ENCODE measurements at places on chromosomes 5 and 9. TPM values are rescaled to one million over a fixed set of nuclear protein-coding genes. Genes with fewer than 3 reads are reported as not detected.

The PMPCA gene
- polyA plus RNA-seq = 43.7 TPM

The SLC6A7 gene
- polyA plus RNA-seq = 0.01 TPM

The DDX4 gene
- not detected for polyA plus RNA-seq

The SHISAL2B gene
- polyA plus RNA-seq = not detected

The SLC27A4 gene
- polyA plus RNA-seq = 23.1 TPM

The RNF180 gene
- 5.6 TPM for polyA plus RNA-seq

The COL27A1 gene
- 8.1 TPM for polyA plus RNA-seq

The PLEKHG4B gene
- 0.01 TPM for polyA plus RNA-seq

The DNAJA1 gene
- polyA plus RNA-seq = 84.0 TPM

The GFI1B gene
- 0.04 TPM for polyA plus RNA-seq

The COL5A1 gene
- polyA plus RNA-seq = 68.5 TPM

The CNTFR gene
- polyA plus RNA-seq = 11.5 TPM

DNA sequence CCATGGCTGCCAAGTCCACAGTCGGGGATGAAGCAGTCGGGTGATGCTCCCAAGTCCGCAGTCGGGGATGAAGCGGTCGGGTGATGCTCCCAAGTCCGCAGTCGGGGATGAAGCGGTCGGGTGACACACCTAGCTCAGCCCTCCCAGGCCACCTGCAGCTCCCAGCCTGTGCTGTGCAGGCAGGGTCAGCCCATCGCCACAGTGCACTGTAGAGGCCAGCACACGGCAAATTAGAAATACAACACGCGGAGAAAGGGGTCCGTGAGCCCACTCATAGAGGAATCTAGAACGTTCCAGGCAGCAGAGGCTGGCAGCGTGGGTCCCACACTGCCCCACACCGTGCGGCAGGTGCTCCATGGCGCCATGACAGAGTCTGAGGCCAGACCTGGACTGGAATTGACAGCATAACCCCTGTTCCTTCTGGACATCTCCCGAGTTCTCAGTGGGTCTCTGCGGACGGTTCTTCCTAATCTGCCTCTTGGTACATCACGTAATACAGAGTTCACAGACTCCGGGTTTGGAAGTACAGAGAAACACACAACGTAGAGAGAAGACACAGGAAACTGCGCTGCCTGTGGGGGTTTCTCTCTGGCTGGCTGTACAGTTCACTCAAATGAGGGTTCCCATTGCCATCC is 7.7 kb upstream of the EXOC3 start:
- DNase-seq = no peak

GRCh38 chr5:161051920-161052500 is 200.0 kb upstream of the ATP10B start:
- DNase-seq = no peak

GRCh38 chr5:62931153-62931950 is 352.7 kb downstream of the LRRC70 start:
- DNase-seq = no peak

DNA sequence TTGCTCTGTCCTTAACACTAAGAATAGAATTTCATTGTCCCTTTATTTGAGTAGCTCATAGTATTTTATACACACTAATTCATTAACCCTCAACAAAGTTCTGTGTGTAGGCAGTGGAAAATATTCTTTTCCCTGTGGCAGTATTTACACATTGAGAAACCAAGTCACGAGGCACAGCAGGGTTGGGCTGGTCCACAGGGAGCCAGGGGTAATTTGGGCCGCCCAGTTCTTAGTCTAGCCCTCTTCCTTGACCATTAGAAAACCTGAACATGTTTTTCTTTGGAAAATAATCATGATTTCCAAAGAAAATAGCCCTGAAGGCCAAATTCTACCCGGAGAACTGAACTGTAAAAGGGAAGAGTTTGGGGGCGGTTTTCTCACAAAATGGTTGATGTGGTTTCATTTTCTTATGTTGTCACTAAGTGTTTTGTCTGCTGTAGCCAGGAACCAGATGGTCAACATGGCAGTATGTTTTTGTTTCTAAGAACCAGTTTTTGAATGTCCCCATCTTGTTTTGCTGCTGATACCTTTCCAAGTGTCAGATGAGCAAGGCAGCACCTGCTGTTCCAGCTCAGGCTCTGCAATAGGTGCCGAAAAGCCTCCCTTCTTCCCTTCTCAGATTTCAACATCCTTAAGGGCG is 29.6 kb downstream of the ARHGEF28 start:
- DNase-seq = no peak

GRCh38 chr5:39520232-39520572 is 95.4 kb upstream of the DAB2 start:
- DNase-seq = no peak

DNA sequence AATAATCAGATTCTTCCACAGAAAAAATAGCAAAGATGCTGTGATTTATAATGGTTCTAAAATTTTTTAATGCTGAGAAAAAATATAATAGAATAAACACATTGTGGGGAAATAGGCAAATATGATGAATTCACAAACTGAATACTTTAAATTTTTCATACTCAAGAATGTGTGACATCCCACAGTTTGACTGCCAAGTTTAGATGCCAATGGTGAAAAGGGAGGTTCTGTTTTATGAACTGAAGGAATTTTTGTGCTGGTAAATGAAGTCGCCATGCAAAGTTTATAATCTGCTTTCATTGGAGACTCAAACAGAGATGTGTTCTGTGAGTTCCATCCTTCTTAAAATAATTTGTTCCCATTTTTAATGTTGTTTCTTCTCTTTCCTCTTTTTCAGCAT is 367.5 kb upstream of the ADAMTS16 start:
- no peak for DNase-seq

GRCh38 chr5:171624396-171624795 is 161.2 kb upstream of the SMIM23 start:
- DNase-seq = no peak

DNA sequence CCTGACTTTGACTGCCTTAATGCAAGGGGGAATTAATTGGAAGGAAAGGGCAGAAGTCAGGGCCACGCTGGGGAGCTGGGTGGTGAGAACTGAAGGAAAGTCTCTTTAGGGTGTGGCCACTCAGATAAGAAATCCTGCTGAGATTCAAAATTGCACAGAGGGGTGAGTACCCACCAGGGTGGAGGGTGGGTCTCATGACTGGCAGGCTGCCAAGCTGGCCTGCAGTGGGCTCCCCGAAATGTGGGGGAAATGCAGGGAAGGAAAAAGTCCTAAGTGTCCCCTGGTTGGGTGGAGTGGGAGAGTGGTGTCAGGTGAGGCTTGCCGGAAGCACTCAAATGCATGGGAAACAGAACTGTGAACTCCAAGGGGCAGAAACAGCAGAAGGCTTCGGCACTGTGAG is 24.1 kb downstream of the TSPAN17 start:
- no peak for DNase-seq

DNA sequence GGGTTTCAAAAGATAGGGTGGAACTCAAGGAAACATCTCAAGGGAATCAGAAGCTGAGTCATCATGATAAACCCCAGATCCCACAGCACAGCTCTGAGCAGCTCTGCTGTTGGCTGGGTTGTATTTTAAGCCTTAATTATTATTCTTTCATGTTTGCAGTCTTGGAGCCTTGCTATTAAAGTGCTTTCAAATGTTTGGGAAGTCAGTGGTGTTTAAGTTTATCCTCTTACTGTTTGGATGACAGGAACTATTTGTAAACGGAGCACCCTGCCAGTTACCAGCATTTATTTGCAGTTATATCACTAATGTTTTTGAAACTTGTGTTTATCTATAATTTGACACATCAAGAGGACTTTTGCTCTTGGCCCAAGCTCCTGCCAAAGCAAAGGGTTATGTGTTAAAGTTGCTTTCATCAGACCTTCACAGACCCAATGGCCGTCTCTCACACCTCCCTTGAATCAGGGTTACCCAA is 141.1 kb upstream of the SPDL1 start:
- no peak for DNase-seq

- no peak for DNase-seq
These were observed 382 bp upstream of the FGF1 start for GRCh38 chr5:142686210-142686734.

DNA sequence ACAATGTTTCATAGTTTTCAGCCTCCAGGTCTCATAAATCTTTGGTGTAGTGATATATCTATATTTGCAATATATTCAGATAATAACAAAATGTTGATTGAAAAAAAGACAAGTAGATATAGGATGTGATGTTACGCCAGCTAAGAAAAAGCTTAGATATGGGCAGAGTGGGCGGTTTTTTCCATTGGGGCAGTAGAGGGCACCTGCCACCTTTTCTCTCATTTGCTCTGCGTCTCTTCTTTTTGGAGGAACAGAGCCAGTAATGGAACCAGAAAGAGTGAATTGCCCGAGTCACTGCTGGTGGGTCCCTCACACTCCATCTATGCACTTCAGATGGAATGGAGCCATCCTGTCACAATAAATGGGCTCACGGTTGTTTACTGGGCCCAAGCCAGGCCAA is 62.1 kb upstream of the FANCC start:
- no peak for DNase-seq

- no peak for DNase-seq
These were observed 65.0 kb downstream of the PPP2R2B start for GRCh38 chr5:146813346-146814157.

DNA sequence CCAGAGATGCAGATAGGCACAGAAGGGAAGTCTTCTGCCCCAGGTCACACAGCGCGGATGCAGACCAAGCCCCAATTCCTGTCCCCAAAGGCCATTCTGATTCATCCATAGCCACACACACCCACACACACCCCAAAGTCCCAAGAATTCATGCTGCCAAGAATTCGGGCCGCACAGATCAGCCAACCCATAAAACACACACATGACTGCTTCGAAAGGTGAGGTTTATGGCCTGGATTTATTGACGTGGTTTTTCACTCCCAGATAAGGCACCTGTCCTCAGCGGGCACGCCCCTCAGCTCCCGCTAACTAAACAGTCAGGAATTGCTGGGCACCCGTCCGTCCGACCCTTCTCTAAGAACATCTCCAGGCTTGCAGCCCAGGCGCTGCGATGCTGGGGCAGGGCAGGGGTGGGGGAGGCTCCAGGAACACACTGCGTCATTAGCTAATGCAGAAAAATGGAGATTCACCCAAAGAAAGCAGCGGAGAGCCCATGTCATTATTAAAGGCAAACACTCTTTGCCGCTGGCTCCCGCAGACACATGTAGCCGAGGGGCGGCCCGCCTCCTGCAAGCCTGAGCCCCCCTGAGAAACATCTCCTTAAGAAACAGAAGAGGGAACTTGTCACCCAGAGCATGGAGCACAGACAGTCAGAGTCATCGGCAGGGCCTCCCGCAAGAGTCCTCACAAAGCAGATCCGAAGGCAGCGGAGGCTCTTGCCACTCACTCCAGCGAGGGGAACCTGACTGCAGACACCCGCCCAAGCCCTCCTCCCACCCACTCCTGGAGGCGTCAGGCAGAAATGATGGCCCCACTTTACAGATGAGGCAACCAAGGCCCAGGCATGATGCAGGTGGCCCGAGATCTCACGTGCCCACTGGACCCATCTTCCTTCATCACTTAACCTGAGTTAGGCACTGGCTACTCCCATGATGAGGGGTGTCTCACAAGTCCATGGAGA is 19.9 kb downstream of the VAV2 start:
- DNase-seq = no peak
